ENCODE measurements at places on chromosomes 1 and 21. TPM values are rescaled to one million over a fixed set of nuclear protein-coding genes. Genes with fewer than 3 reads are reported as not detected.

- DNase-seq, result no peak
These were observed 398.3 kb upstream of the POU3F1 start for GRCh38 chr1:38444770-38445442.

- DNase-seq, result no peak
These were observed 525.3 kb downstream of the KIF26B start for GRCh38 chr1:245679821-245680780.

DNA sequence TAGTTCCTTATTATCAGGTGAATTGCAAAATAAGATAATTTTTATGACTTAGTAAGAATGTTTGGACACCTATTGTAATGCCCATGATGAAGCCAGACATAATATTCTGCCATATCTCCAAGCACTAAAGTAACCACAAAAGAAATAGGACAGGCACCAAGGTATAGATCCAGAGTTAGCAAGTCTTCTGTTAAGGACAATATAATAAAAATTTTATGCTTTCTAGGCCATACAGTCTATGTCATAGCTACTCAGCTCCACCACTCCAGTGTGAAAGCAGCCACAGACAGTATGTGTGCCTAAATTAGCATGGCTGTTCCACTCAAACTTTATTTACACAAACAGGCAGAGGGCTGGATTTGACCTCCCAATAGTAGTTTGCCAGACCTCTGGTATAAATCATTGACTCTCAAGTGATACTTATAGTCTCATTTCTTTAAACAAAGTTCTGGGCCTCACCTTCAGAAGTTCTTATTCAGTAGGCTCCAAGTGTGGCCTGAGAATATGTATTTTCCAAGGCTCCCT is 88.3 kb downstream of the SCMH1 start:
- no peak for DNase-seq

DNA sequence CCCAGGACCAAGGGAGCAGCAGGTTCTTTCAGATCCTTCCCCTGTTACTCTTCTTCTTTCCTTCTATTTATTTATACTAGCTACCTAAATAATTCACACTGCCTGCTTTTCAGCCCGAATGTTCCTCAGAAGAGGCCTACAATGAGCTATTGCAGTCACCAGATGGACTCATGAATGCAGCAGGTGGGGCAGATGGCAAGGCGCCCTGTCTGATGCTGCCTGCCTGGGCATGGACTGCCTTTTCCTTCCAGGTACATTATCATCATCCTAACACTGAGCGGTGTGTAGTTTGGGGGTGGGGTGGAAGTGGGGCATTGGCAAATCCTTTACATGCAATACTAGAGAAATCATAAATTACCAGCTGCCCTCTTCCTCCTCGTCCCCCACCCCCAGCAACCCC is 17.6 kb downstream of the ESRRG start:
- DNase-seq, result no peak

DNA sequence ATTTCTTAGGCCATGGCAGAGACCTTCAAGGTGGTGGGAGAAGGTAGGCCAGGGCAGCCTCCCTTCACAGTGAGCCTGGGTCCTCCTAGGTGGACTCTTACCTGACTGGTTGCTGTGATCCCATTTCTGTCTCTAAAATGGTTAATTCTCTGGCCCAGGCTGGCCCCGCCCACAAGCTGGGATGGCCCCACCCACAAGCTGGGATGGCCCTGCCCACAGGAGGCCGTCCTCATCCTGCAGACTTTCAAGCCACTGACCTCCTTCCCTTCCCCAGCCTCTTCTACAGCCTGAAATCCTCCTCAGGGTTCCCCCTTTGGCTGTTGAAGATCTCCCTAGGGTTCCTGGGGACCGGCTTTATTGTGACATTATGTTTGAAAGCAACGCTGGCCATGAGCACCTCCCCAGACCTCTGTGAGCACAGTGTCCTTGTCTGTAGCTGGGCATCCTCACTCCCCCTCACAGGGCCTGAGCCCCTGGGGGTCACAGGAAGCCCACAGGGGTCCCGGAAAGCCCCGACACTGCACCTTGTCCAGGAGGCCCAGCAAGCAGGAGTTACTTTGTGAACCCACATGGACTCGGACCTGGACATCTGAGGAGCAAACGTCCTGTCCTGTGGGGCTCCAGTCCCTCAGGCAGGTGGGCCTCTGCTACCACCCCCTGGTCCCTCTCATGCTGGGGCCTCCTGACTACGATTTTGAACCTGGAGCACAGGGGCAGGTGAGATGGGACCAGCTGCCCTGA is 621.7 kb downstream of the MATN1 start:
- no peak for DNase-seq

RPS27 gene
- total RNA-seq, result 1,821 TPM

CYP4A11 gene
- not detected for total RNA-seq

DMBX1 gene
- total RNA-seq, result not detected

KLHL20 gene
- 19.7 TPM for total RNA-seq

- no peak for DNase-seq
These were observed 369.9 kb downstream of the SETD4 start for GRCh38 chr21:35690436-35690835.

DNA sequence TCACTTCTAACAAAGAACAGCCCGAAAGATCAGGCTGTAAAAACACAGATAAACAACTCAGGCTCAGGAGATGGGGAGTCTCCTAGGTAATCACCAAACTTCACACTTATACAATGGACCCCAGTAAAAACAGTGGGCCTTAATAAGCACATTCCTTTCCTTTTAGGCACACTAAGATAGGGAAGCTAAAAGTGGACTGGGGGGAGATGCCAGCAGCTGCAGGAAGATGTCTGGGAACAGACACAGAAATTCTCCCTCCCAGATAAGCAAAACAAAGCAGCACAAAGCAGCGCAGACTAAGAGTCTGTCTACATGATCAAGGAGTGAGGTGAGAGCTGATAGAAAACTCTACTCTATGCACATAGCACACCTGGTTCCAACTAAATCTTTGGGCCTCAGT is 29.0 kb upstream of the CTBS start:
- no peak for DNase-seq

TNNI3K gene
- total RNA-seq, result 0.95 TPM

GRCh38 chr1:43565600-43566360 is 35.1 kb downstream of the PTPRF start:
- peak; percentile 55 for DNase-seq

GRCh38 chr1:1068517-1069055 is 5.5 kb downstream of the RNF223 start:
- DNase-seq, result peak; percentile 51

ITPKB gene
- total RNA-seq, result 50.7 TPM

- DNase-seq, result no peak
These were observed 1.9 kb downstream of the IGSF8 start for GRCh38 chr1:160096274-160097116.

HSPA6 gene
- total RNA-seq, result 0.24 TPM

- DNase-seq, result no peak
These were observed 19.7 kb upstream of the SELE start for GRCh38 chr1:169753549-169753948.

DNA sequence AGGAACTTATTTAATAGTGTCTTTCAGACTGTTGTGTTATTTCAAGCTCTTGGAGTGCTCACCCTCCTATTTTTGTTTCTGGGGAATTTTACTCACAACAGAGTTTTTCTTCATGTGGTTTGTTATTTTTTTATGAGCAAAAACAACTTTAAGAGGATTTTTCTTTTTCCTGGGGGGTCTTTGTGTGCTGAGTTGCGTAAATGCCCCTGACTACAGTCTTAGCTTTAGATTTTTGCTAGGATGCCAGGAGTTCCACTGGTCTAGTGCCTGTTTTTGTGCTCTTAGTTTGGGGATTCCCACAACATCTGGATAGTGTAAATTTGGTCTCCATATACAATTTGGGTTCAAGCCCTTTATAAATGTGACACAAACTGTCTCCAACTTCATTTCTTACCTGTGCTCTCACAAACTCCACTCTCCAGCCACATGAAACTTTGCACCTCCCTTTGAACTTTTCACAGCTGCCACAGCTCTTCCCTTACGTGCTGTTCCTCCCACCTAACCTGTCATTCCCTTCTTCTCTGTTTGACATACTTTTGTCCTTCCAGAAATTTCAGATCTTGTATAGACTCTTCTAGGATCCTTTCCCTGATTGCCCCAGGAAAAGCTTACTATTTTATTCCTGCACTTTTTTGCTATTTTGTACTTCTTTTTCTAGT is 180.2 kb downstream of the CRB1 start:
- no peak for DNase-seq

GRCh38 chr1:43479414-43479813 is 25.7 kb upstream of the HYI start:
- no peak for DNase-seq

GRCh38 chr1:245566952-245567351 is 412.2 kb downstream of the KIF26B start:
- DNase-seq, result no peak

DNA sequence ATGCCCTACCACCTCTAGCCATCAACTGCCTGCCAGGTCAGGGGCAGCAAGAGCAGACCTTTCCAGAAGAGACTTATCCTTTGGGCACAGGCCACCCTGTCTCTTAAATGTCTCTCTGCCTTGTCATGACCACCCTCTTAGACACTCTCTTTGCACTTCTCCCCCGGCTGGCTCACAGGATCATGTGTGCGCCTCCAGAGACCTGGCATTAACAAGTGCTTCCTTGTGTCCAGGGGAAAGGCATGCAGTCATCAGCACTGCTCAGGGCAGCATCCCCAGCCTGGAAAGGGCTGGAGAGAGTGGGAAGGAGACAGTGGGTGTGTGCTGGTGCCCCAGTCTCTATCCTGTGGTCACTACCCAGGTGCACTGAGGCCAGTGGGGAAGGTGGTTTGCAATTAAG is 85.2 kb upstream of the TLR5 start:
- no peak for DNase-seq

DNA sequence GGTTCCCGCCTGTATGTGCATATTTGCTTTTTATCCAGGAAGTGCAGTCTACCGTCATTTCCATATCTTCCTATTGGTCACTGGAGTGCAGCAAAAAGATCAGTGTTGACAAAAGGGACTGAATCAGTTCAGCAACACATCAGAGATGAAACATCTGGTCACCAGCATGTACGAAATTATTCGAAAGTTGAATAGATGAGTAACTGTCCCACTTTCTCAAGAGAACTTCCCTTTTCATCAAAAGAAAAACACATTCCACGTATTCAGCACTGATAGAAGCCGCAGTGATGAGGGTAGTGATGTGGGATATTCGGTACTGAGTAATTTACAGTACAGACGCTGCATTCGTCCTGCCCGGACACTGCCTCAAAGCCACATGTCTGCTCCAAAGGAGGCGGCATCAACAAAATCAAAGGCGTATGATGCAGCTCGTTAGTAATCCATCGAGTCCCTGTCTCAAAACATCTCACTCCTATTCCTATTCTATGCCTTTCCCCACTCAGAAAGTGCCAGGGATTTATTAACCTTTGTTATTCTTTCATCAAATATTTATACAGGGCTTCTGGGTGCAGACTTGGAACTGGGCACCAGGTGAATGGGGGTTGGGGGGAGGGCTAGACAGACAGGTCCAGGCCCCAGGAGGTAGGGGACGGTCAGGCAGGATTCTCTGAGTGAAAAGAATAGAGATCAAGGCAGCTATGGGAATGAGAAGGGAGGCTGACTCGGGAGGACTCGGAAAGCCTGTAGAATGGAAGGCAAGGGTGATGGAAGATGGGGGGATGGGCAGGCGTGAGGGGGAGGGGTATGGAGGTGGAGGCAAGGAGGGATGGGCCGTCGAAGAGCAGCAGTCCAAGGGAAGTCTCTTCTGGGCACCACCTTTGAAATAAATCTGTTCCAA is 79.5 kb upstream of the SLC45A1 start:
- no peak for DNase-seq

CDA gene
- not detected for total RNA-seq

Data from activated T-cell treated with anti-CD3 and anti-CD28 coated beads, Interleukin-2, amount 50 U/mL, for 72 hours (primary cell).